T-cell (primary cell): ENCODE measurements at places on chromosomes 16 and 17. TPM values are rescaled to one million over a fixed set of nuclear protein-coding genes. Genes with fewer than 3 reads are reported as not detected.

GRCh38 chr16:15607700-15608396 lies 35.1 kb downstream of the MARF1 start:
- no peak overlapping the region for H3K4me3 ChIP-seq
- H3K27me3 ChIP-seq, result no peaks in the 10 kb centered on the region
- no peak for DNase-seq

The NUPR1 gene
- total RNA-seq, result 0.99 TPM

The ZDHHC1 gene
- total RNA-seq, result 0.26 TPM

GRCh38 chr17:20979792-20980083 lies 63.1 kb downstream of the USP22 start:
- H3K4me3 ChIP-seq, result no peak overlapping the region
- no peak overlapping the region for H3K27ac ChIP-seq
- no peaks in the 10 kb centered on the region for H3K4me1 ChIP-seq
- no peak for DNase-seq
- H3K36me3 ChIP-seq, result no peaks in the 10 kb centered on the region

GRCh38 chr16:13923703-13924298 lies 3.8 kb downstream of the ERCC4 start:
- H3K27ac ChIP-seq, result no peak overlapping the region
- H3K36me3 ChIP-seq, result peaks cover 23% of the 10 kb centered on the region
- H3K4me1 ChIP-seq, result peaks cover 17% of the 10 kb centered on the region
- H3K4me3 ChIP-seq, result no peak overlapping the region
- no peak for DNase-seq

The BCO1 gene
- not detected for total RNA-seq
